ENCODE measurements at places on chromosomes 2 and 18. TPM values are rescaled to one million over a fixed set of nuclear protein-coding genes. Genes with fewer than 3 reads are reported as not detected.

XDH gene
- total RNA-seq = not detected

ITPRIPL1 gene
- 1.9 TPM for total RNA-seq

RAB17 gene
- 3.7 TPM for total RNA-seq

DNA sequence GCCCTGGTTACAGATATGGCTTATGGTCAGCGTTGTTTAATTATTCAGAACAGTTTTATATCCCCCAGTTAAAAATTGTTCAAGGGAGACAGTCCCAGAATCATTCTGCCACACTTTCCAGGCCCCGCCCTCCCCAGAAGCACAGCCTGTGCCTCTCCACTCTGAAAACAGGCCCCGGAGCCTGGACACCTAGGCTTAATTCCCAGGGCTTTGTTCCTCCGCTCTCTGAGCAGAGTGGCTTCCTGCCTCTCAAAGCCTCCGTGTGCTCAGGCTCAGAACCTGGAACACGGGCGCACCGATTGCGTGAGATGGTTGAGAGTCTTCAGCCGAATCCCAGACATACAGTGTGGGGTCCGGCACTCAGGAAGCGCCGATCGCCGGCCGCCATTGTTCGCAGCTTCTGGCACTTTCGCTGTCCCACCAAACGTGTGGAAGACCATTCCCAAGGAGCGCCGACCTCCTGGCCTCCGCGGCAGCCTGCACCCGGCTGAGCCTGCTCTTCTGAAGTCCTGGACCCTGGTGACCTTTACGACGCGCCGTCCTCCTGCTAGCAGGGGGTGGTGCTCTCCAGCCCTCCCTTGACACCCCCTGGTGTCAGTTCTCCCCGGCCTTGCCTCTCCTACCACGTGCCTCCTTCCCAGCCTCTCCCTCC, 45.6 kb downstream of the TWIST2 start:
- H3K4me3 ChIP-seq = no peak overlapping the region
- no peaks in the 10 kb centered on the region for H3K4me1 ChIP-seq
- H3K27ac ChIP-seq = no peak overlapping the region
- DNase-seq = peak; percentile 77
- H3K27me3 ChIP-seq = no peaks in the 10 kb centered on the region
- H3K36me3 ChIP-seq = no peaks in the 10 kb centered on the region

DNA sequence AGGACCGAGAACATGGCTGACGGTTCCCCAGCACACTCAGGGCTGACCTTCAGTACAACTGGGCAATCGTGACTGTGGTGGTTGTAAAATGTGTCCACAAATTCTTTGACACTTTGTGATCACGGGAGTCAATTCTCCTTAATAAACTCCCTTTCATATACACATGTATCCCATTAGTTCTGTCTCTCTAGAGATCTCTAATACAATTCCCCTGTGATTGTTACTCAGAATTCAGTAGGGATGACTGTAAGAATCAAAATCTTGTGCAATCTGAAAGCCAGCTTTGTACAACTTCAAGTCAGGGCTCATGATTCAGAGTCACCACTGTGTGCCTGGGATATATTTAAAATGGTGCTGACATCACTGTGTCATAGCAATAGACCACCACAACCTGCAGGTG, 89.5 kb upstream of the LMAN1 start:
- H3K4me1 ChIP-seq = no peaks in the 10 kb centered on the region
- H3K36me3 ChIP-seq = no peaks in the 10 kb centered on the region
- H3K4me3 ChIP-seq = no peak overlapping the region
- no peaks in the 10 kb centered on the region for H3K27me3 ChIP-seq
- DNase-seq = no peak
- H3K27ac ChIP-seq = no peak overlapping the region

- peak; percentile 68 for DNase-seq
- H3K4me1 ChIP-seq = no peaks in the 10 kb centered on the region
- no peaks in the 10 kb centered on the region for H3K27me3 ChIP-seq
- H3K27ac ChIP-seq = no peak overlapping the region
- H3K36me3 ChIP-seq = no peaks in the 10 kb centered on the region
Measured at GRCh38 chr2:239194731-239195317, 206.0 kb downstream of the HDAC4 start.

DNA sequence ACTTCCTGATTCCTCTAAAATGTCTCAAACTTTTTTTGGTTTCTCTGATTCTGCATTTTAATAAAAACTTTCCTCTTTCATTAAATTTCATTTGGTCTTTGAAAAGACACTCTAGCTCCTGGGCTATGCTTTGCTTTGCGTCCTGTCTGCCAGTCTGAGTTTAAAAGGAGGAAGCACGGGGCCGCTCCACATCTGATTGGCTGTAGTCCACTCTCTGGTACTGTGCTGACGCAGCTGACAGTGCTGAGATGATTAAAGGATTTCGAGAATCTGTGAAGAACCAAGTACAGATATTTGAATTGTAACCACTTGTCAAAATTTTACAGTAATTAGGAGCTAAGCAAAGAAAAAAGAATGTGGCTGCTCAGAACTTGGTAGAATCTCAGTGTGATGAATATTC, 199.6 kb upstream of the HNMT start:
- H3K27ac ChIP-seq = no peak overlapping the region
- no peak overlapping the region for H3K4me3 ChIP-seq
- no peaks in the 10 kb centered on the region for H3K27me3 ChIP-seq
- no peak for DNase-seq

DNA sequence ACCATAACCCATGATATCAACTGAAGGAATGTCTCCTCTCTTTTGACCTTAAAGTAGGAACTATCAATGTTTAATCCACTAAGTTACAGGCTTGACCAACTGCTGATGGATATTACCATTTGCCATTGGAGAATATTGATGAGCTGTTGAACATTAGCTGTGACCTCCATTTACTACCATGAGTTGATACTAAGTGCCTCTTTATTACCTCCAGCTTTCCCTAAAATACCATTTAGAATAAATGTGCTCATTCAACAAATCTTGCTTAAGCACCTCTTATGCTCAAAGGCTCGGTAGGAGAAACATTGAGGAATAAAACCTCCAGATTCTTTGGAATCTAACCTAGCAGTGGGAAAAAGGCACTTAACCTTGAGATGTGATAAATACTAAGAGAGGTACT, 81.2 kb downstream of the FAM124B start:
- DNase-seq = no peak
- no peaks in the 10 kb centered on the region for H3K27me3 ChIP-seq
- H3K27ac ChIP-seq = no peak overlapping the region
- H3K4me1 ChIP-seq = no peaks in the 10 kb centered on the region

SCN7A gene
- 5.0 TPM for total RNA-seq

GRHL1 gene
- total RNA-seq = 2.5 TPM

GULP1 gene
- total RNA-seq = 68.8 TPM

DNA sequence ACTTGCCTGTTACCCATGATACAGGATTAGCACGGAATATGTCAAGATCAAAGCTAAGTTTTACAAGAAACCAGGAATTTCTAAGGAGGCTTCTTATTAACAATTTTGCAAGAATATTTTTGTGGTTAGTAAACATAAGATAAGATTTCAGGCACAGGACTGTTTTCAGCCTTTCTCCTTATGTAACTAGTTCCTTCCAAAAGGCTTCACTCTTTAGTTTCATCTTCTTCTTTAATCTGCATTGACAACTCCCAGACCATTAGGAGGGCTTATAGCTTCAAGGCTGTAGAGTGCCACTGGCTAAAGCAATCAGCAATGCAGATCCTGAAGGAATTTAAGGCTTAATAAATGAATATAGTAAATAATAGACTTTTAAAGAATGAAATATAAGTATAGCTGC, 29.3 kb downstream of the SLC14A1 start:
- no peaks in the 10 kb centered on the region for H3K36me3 ChIP-seq
- H3K4me1 ChIP-seq = peaks cover 1% of the 10 kb centered on the region
- H3K27me3 ChIP-seq = no peaks in the 10 kb centered on the region
- no peak for DNase-seq
- no peak overlapping the region for H3K27ac ChIP-seq
- H3K4me3 ChIP-seq = no peak overlapping the region

UPP2 gene
- not detected for total RNA-seq

DNA sequence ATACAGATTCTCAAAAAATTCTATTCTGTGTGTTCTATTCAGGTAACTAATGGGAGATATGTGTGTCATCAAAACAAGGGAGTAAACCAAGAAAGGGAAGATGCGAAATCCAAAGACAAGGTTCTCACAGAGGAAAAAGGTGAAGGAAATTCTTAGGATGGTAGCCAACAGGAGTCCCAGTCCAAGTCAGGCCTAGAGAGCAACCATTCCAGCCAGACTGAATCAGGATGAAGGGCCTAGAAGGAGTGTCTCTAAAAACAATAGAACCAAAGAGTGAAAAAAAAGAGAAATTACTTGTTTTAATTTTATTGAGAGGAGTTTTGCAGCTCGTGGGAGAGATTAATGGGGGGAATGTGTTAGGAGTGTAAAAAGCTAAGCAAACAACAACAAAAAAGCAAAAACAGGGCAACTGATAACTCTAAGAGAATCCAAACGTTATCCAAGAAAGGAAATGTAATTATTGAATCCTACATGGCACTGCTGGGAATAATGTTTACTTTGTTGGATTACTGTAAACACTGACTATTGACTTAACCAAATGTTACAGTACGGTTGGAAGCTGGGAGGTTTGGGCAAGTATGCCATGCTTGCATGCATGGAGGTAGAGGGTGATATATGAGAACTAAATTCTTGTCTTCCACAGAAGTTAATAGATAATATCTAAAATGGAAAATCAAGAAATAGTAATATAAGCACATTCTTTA, 12.3 kb downstream of the MAP3K20 start:
- no peak overlapping the region for H3K4me3 ChIP-seq
- H3K36me3 ChIP-seq = no peaks in the 10 kb centered on the region
- no peaks in the 10 kb centered on the region for H3K27me3 ChIP-seq
- peaks cover 11% of the 10 kb centered on the region for H3K4me1 ChIP-seq

GRCh38 chr18:32446780-32447179, 23.9 kb downstream of the GAREM1 start:
- no peak overlapping the region for H3K4me3 ChIP-seq
- H3K4me1 ChIP-seq = peaks cover 9% of the 10 kb centered on the region
- no peaks in the 10 kb centered on the region for H3K36me3 ChIP-seq
- no peaks in the 10 kb centered on the region for H3K27me3 ChIP-seq

DNA sequence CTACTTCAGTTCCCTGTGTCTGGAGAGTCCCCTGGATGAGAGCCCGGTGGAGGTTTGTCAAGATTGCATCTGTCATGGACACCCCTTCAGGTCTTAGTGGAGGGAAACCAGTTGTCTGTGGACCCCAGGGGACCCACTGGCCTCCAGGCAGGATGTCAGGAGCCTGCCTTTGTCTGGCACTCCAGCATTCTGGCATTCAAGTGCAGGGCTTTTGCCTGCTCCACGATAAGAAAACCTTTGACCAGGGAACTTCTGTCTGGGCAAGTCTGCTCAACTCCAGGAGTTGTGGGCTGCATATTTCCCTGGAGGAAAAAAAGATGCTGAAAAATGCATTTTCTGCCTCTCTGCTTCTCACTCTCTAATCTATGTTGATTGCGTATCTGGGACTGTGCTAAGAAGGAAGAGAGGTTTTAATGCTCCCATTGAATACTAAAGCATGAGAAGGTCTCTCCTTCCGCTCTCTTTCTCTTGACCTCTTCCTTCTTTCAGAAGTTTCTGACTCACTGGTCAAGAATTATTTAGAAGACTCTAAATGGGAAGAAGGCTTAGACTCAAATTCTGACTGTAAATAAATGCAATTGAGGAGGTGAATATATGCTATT, 104.5 kb downstream of the MMADHC start:
- H3K36me3 ChIP-seq = no peaks in the 10 kb centered on the region
- no peaks in the 10 kb centered on the region for H3K27me3 ChIP-seq
- H3K27ac ChIP-seq = no peak overlapping the region

RALB gene
- 55.0 TPM for total RNA-seq

IL1RL2 gene
- total RNA-seq = 0.54 TPM

- H3K27ac ChIP-seq = no peak overlapping the region
- no peak overlapping the region for H3K4me3 ChIP-seq
- no peak for DNase-seq
- H3K27me3 ChIP-seq = no peaks in the 10 kb centered on the region
- no peaks in the 10 kb centered on the region for H3K36me3 ChIP-seq
Measured at GRCh38 chr2:144438801-144439631, 80.9 kb downstream of the ZEB2 start.

GRCh38 chr18:55402731-55403405, 185.1 kb downstream of the TCF4 start:
- peaks cover 3% of the 10 kb centered on the region for H3K4me1 ChIP-seq
- DNase-seq = no peak
- H3K4me3 ChIP-seq = peak overlapping the region; percentile 60
- no peak overlapping the region for H3K27ac ChIP-seq
- no peaks in the 10 kb centered on the region for H3K27me3 ChIP-seq

All from aorta (tissue), 5 donors.